Amniotic epithelial cell (primary cell): ENCODE measurements at places on chromosomes 12 and 14.
A peak's percentile ranks its signal among the peaks of the same experiment; 100 is the strongest.

DNA sequence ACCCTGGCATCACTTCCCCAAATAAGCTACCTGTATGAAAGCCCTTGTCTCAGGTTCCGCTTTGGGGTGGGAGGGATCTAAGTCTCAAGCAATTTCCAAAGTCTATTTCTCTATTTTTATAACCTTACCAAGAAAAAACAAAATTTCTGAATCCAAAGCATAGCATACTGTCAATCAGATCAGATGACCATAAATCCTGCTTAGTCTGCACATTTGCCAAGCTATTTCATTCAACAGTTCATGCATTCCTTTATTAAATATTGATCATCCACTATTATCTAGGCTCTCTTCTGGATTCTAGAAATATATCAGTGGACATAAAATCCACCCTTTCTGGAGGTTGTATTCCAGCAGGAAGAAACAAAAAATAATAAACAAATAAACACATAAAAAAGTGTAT, 263.5 kb upstream of the USP15 start:
- no peak for DNase-seq

DNA sequence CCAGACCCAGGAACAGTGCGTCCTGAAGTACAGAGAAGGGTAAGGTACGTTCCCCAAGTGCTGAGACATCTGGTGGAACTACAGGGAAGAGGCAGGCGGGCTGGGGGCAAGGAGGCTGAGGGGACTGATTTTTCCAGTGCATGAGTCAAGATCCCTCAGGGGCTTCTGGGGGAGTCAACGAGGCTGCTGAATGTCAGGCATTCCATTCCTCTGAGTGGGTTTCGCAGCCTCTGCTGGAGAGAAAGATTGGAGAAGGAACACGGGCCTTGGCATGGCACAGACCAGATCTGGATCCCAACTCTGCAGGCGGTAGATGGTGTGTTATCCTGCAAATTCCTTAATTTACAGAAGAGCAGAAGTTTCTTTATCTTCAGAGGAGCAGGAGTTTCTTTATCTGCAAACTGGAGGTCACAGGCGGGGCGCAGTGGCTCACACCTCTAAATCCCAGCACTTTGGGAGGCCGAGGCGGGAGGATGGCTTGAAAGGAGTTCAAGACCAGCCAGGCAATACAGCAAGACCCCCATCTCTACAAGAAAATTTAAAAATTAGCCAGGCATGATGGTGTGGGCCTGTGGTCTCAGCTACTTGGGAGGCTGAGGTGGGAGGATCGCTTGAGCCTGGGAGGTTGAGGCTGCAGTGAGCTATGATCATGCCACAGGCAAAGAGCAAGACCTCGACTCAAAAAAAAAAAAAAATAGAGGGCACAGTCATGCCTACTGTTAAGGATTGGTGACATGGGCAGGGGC, 132.6 kb upstream of the MAP1LC3B2 start:
- DNase-seq: peak; percentile 99

DNA sequence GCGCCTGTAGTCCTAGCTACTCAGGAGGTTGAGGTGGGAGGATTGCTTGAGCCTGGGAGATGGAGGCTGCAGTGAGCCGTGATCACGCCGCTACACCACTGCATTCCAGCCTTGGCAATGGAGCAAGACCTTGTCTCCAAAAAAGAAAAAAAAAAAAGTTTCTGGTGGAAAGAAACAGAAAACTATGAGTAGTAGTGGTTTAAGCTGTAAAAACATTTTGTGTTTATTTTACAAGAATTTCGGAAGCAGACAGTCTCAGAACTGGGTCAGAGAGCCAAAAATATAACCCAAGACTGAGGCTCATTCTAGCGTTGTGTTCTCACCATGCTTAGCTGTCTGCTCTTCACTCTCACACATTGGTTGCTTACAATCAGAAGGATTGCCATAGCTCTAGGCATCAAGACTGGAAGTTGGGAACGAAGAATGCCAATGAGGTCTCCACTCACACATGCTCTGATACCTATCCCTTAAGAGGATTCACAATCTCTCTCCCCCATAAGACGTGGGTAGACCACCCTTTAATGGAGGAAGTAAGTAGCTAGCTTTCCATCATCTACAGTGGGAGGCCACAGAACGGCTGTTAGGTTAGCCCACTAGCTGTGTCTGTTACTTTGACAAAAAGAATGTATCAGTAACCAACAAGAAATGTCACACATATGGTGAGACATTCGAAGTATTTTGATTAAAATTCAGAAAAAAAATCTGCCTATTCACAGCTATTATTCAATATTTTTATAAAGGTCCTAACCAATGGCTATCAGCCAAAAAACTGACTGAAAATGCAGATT, 117.6 kb upstream of the RASSF8 start:
- DNase-seq: no peak

DNA sequence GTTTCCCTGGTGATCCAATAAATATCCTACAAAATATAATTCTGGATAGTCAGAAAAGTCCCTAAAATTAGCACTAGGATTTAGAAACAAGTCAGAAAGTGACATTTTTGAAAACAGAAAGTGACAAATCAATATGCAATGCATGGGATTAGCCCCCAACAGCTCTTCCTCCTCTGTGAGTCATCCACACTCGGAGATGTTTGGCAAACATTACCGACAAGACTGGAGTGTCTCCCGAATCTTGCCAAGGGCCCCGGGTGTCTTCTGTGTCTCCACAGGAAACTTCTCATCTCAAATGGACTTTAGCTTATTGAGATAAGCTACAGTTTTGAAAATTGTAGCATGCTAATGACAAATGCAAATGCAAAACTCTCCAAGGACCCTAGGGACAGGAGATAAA, 398.9 kb upstream of the CCDC196 start:
- no peak for DNase-seq

DNA sequence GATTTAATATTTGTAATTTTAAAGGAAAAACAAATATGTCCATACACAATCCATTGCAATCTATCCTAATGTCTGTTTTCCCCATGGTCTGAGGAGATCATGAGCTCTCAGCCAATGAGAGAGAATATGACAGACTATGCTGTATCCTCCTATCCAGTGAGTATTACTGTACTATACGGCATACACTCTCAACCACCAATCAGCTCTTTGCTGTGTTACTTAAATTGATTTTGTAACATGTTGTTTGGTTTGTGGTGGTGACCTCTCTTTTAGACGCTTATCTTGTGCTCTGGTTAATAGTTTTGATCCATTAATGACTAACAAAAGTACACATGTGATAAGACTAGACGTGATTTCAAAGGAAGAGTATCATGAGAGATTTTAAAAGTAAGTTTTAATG, 231.5 kb upstream of the FOXN3 start:
- DNase-seq: peak; percentile 91

GRCh38 chr14:61631045-61631687, 64.1 kb upstream of the HIF1A start:
- DNase-seq: no peak

DNA sequence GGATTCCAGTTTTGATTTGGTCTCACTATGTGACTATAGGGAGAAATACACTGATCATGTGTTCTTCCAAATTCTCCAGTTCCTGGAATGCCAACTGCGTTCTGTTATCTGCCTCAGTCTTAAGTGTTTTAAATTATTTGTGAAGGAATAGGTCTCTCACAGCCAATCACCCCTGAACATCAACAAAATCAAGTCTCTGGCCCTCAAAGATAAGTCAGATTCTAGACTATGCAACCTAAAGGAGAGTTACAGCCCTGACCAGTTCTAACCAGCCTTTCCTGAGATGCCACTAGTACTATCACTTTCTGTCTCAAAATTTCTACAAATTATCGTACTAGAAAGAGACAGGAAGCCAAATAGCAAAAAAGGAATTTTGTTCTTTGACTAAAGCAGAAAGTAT, 22.3 kb downstream of the ZFC3H1 start:
- DNase-seq: no peak

DNA sequence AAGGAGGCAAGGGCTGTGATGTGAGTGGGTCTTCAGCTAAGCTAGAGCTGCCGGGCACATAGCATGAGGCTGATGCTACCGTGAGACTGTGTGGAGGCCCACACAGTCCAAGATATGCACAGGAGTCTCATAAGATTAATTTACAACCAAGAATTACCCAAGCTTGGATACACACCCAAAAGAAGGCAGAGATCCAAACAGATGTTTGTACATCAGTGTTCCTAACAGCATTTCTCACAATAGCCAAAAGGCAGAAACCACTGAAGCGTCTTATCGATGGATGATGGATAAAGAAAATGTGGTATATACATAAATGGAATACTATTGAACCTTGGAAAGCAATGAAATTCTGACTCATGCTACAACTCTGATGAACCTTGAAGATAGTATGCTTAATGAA, 40.8 kb upstream of the RIC8B start:
- DNase-seq: no peak

DNA sequence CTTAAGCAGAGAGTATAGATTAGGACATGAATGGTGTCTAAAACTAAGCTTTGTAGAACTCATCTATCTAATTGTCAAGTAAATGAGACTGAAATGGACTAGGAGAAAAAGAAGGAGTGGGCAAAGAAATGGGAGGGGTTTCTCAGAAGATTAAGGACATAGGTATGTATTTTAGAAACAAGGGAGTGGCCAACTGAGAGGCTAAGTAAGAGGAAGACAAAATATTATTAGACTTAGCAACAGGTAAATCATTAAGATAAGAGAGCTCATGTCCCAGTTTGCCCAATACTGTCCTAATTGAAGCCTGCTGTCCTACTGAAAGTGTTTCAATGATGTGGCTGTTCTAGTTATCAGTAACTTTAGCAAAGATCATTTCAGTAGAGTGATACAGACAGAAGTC, 171.4 kb downstream of the KITLG start:
- no peak for DNase-seq

- peak; percentile 62 for DNase-seq
These were observed 5.7 kb downstream of the SHMT2 start for GRCh38 chr12:57235017-57235727.

GRCh38 chr14:76710056-76711010, 50.9 kb upstream of the VASH1 start:
- DNase-seq: peak; percentile 44

DNA sequence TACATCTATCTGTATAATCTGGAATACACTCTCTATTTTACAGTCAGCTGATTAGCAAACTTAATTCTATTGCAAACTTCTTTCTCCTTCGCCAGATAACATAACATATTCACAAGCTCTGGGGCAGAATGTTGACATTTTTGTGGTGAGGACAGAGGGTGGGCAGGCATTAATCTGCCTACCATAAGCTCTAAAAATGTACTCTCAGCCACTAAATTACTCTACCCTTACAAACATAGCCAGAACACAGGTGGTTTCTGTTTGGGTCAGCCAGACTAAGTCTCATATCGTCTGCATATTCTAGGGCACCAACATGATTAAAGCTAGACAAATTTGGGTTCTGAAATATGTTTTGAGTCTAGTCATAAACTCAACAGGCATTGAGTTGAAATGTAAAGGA, 90.1 kb downstream of the SLC6A15 start:
- peak; percentile 94 for DNase-seq

- DNase-seq: peak; percentile 21
These were observed 39.3 kb downstream of the RPS6KA5 start for GRCh38 chr14:91021115-91021514.

GRCh38 chr12:106910202-106910601, 45.5 kb upstream of the TMEM263 start:
- DNase-seq: no peak

GRCh38 chr12:82645414-82645813, 41.3 kb upstream of the TMTC2 start:
- DNase-seq: no peak

DNA sequence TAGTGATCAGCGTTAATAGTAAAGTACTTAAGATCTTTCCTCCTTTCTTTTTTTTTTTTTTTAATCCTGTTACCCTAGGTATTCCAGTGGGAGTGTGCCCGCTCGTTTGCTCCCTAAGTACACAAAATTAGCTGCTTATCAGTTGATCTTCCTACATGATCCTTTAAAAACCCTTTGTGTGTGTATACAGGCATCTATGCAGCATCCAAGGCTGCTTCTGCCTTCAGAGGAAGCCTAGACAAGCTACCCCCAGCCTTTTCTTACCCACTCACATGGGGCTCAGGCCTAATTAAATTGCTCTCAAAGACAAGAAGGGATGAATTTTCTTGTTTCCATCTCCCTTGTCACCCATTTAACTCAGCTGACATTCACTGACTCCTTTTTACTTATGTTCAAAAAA, 343.4 kb upstream of the LMO3 start:
- DNase-seq: no peak

GRCh38 chr12:4243091-4243490, 30.5 kb upstream of the CCND2 start:
- DNase-seq: no peak

GRCh38 chr14:88196925-88197324, 126.1 kb downstream of the KCNK10 start:
- no peak for DNase-seq

DNA sequence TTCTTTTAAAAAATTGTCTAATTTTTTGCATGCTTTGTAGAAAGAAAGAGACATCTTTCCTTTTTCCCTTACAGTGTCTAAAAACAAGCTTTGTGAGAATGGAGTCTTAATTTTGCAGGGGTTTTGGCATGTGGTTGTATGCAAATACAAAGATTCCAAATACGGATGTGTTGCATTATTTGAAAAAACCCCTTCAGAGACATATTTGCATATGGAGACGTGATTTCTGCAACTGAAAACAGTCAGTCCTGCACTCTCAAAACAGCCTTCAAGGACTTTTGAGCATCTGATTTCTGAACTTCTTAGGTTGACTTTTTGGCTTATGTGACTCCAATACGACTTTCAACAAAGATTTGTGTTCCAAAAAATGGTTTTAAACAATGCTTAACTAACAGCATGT, 7.8 kb downstream of the IRAK3 start:
- DNase-seq: peak; percentile 51

GRCh38 chr12:75579552-75579951, 68.1 kb upstream of the KRR1 start:
- DNase-seq: no peak

- DNase-seq: no peak
These were observed 7.0 kb downstream of the SLC48A1 start for GRCh38 chr12:47779943-47780504.

- no peak for DNase-seq
These were observed 55.3 kb downstream of the MDM2 start for GRCh38 chr12:68863109-68863770.

DNA sequence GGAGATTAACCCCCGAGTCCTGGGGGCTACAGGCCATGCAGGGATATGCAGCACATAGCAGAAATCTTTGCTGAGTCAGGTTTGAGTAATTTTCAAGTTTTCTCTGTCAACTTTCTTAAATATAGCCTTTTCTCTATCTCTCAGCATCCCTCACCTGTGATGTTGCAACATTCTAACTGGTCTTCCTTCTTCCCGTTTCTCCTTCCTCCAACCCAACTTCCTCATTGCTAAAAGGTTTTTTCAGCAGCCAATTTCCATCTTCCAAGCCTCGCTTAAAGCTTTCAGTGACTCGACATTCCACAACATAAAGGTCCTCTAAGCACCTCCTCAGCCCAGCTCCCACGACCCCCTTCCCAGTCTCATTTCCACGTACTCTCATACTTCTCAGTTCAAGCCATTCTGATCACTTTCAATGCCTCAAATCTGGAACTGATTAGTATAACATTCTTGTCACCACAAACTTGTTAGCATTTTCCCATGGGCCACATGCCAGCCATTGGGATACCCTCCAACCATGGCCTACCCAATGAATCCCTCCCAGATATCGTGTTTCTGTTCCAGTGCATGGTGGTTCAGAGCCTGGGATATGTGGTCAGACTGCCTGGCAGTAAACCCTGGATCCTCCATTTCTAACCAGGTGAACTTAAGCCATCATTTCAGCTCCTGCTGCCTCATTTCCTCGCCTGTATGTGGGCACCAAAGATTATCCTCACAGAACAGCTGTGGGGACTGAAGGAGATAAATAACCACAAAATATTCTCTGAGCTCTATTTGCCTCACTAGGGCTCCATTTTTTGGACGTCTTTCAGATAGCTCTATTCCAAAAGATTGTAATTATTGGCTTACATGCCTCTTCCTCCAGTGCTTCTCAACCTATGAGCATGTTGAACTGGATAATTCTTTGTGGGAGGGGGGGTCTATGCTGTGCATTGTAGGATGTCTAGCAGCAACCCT, 65.8 kb downstream of the KCNK10 start:
- DNase-seq: no peak
